Esophagus squamous epithelium (tissue), 5 donors: ENCODE measurements at places on chromosomes 1 and 21. TPM values are rescaled to one million over a fixed set of nuclear protein-coding genes. Genes with fewer than 3 reads are reported as not detected.

ADAMTS1 gene
- 25.6 TPM for total RNA-seq

DNA sequence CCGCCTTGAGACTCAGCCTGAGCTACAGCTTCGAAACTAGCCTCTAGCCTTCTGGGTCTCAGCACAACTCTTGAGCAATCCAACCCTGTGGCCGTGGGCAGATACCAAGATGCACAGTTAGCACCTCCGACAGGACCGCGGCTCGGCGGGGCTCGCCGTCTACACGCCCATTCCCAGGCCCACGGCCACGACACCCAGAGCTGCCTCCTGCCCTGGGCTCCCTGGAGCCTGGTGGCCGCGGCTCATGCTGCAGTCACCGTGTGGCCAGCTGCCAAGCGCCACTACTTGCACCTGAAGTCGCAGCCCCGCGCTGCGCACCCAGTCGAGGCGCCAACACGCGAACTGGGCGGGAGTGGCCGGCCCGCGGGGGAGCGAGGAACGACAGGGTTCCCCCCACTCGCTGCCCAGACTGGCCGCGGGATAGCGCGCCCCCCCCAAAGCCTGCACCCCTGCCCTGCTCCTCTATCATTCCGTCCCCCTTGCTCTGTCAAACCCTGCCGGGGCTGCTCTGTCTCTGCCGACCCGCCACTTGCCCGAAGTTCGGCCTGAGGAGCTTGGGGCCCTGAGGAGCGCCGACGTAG lies 729 bp upstream of the CDCA8 start:
- DNase-seq, result no peak

- DNase-seq, result no peak
Measured at GRCh38 chr1:38014171-38014570, 1.6 kb downstream of the UTP11 start.

- DNase-seq, result no peak
Measured at GRCh38 chr1:197973206-197973605, 56.0 kb downstream of the LHX9 start.

DNA sequence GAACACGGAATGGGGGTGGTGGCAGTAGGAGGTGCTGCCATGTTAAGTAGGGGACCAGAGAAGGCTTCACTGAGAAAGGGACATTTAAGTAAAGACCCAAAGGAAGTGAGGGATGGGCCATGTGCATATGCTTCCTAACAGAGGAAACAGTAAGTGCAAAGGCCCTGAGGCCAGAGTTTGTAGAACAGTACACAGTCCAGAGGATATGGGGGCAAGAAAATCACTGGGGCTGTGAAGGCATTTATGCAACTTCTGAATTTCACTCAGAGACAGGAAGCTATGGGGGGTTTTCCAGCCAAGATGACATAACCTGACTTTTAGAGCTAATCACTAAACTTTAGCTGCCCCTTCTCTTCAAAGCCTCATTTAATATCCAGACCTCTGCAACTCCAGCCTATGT lies 202.5 kb upstream of the EDN2 start:
- DNase-seq, result no peak

- no peak for DNase-seq
Measured at GRCh38 chr1:116682641-116683221, 15.2 kb upstream of the IGSF3 start.

GRCh38 chr1:196180847-196181593 lies 427.2 kb downstream of the KCNT2 start:
- DNase-seq, result no peak

DNA sequence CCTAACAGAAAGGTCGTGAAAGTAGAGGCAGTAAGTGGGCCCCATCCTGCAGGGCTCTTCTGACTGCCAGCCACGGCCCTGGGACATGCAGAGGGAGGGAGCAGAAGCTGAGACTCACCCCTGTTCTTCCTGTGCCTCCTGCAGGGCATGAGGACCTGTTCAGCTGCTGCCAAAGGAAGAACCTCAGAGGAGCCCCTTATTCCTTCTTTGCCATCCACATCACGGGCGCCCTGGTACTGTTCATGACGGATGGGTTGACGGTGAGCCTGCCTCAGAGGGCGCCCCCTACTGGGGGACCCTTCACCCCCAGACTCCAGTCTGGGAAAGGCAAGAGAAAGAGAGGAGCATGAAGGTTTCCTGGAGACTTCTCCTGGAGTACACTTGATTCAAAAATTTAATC lies 47.1 kb downstream of the ELK4 start:
- DNase-seq, result no peak
